ENCODE measurements at places on chromosomes 6 and 20.

DNA sequence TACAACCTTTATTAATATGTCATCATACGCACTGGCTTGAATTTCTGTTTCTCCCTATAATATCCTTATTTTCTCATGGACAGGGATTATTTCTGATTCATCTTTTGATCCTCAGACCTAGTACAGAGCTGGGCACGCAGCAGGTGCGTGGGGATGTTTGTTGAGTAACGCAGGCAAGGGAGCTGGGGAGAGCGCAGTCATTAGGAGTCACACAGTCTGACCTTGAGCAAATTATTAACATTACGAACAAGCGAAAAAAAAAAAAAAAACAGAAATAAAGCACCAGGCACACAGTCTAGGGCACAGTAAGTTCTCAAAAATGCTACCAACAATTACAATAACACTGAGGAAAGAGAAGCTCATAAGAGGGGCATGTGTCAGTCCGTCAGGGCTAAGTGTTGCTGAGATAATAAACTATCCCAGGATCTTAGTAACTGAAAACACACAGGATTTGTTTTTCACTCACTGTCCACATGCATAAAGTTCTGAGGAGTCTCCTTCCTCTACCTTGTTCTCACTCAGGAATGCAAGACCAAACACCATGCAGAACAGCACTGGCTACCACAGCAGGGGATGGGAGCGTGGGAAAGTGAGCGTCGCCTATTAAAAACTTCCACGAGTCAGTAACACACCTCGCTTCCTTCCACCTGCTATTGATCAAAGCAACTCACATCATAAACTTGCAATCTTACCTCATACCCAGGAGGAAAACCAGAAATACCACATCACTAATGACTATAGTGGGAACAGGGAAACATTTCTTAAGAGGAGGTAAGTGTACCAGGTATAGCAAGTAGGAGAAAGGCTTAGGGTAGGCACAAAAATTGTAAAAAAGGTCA is 56.9 kb downstream of the PDE10A start:
- H3K27me3 ChIP-seq: no peaks in the 10 kb centered on the region
- no peaks in the 10 kb centered on the region for H3K36me3 ChIP-seq
- H3K27ac ChIP-seq: no peak overlapping the region
- no peak overlapping the region for H3K4me3 ChIP-seq
- no peak for DNase-seq
- no peaks in the 10 kb centered on the region for H3K4me1 ChIP-seq

GRCh38 chr20:24695529-24696225 is 226.2 kb downstream of the SYNDIG1 start:
- no peak overlapping the region for H3K27ac ChIP-seq
- DNase-seq: no peak
- H3K4me1 ChIP-seq: no peaks in the 10 kb centered on the region
- H3K4me3 ChIP-seq: no peak overlapping the region
- H3K36me3 ChIP-seq: no peaks in the 10 kb centered on the region

- no peaks in the 10 kb centered on the region for H3K36me3 ChIP-seq
- H3K27me3 ChIP-seq: no peaks in the 10 kb centered on the region
- no peak overlapping the region for H3K4me3 ChIP-seq
- DNase-seq: no peak
- H3K27ac ChIP-seq: no peak overlapping the region
Observed at GRCh38 chr6:31110825-31111582, 1.4 kb downstream of the C6orf15 start.

DNA sequence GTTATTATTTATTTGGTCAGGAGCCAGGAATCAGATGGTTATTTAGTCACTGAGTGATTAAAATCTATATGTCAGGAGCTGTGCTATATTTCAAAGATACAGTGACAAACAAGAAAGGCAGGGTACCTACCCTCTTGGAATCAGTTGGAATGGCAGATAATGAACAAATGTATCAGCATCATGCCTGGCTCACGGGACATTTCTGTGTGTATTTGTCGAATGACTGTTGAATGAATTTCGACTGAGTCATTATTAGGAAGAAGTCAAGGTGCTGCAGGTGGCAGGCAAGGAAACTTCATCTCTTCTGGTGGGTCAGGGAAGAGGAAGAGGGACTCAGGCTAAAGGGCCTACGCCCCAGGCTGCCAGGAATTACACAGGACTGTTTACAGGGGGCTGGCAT is 13.6 kb downstream of the PKIG start:
- peaks cover 25% of the 10 kb centered on the region for H3K4me1 ChIP-seq
- no peaks in the 10 kb centered on the region for H3K27me3 ChIP-seq
- H3K36me3 ChIP-seq: peaks cover 7% of the 10 kb centered on the region
- no peak overlapping the region for H3K4me3 ChIP-seq

- DNase-seq: no peak
- H3K4me1 ChIP-seq: no peaks in the 10 kb centered on the region
- no peak overlapping the region for H3K27ac ChIP-seq
Observed at GRCh38 chr6:19551611-19552010, 285.6 kb upstream of the ID4 start.

GRCh38 chr20:60136645-60137401 is 178.6 kb downstream of the CDH26 start:
- no peak for DNase-seq
- no peak overlapping the region for H3K4me3 ChIP-seq
- no peaks in the 10 kb centered on the region for H3K4me1 ChIP-seq
- H3K36me3 ChIP-seq: no peaks in the 10 kb centered on the region
- no peaks in the 10 kb centered on the region for H3K27me3 ChIP-seq
- no peak overlapping the region for H3K27ac ChIP-seq

DNA sequence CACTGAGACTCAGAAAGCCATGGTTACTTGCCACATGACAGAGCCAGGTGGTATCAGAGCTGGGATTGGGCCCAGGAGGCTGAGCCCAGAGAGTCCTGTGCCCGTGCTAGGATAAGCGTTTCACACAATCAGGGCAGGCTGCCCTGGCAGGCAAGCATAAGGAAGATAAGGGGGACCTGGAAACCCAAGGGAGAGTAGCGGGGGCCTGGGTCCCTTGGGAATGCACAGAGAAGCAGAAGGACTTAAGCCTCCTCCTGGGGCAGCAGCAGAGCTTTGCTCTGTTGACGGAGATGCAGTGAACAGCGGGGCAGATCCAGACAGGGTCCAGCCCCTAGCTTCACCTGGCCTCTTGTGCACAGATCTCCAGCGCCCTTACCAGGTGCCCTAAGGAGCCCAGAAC is 8.7 kb downstream of the TRIB3 start:
- no peak overlapping the region for H3K27ac ChIP-seq
- peaks cover 52% of the 10 kb centered on the region for H3K36me3 ChIP-seq
- no peak overlapping the region for H3K4me3 ChIP-seq
- H3K27me3 ChIP-seq: no peaks in the 10 kb centered on the region

GRCh38 chr20:57325632-57326356 is 3.8 kb upstream of the SPO11 start:
- no peak overlapping the region for H3K4me3 ChIP-seq
- DNase-seq: no peak
- peaks cover 10% of the 10 kb centered on the region for H3K27me3 ChIP-seq
- no peaks in the 10 kb centered on the region for H3K36me3 ChIP-seq
- no peak overlapping the region for H3K27ac ChIP-seq

GRCh38 chr6:137414599-137414998 is 79.6 kb downstream of the OLIG3 start:
- peaks cover 9% of the 10 kb centered on the region for H3K27me3 ChIP-seq
- H3K4me3 ChIP-seq: no peak overlapping the region
- no peak for DNase-seq
- H3K4me1 ChIP-seq: 0 out of 2 replicates have a peak, but pooled peaks cover 3% of the 10 kb centered on the region

- H3K4me3 ChIP-seq: no peak overlapping the region
- no peaks in the 10 kb centered on the region for H3K36me3 ChIP-seq
- DNase-seq: no peak
- no peak overlapping the region for H3K27ac ChIP-seq
Observed at GRCh38 chr6:147834084-147834776, 325.7 kb downstream of the SAMD5 start.

GRCh38 chr6:337805-338368 is 45.6 kb downstream of the DUSP22 start:
- no peaks in the 10 kb centered on the region for H3K27me3 ChIP-seq
- H3K4me3 ChIP-seq: no peak overlapping the region
- H3K4me1 ChIP-seq: peaks cover 32% of the 10 kb centered on the region
- no peak for DNase-seq
- no peak overlapping the region for H3K27ac ChIP-seq
- no peaks in the 10 kb centered on the region for H3K36me3 ChIP-seq

- no peaks in the 10 kb centered on the region for H3K36me3 ChIP-seq
- H3K4me3 ChIP-seq: no peak overlapping the region
- no peaks in the 10 kb centered on the region for H3K4me1 ChIP-seq
- H3K27me3 ChIP-seq: peaks cover 14% of the 10 kb centered on the region
- no peak for DNase-seq
Observed at GRCh38 chr20:57819691-57820380, 110.0 kb upstream of the PMEPA1 start.

DNA sequence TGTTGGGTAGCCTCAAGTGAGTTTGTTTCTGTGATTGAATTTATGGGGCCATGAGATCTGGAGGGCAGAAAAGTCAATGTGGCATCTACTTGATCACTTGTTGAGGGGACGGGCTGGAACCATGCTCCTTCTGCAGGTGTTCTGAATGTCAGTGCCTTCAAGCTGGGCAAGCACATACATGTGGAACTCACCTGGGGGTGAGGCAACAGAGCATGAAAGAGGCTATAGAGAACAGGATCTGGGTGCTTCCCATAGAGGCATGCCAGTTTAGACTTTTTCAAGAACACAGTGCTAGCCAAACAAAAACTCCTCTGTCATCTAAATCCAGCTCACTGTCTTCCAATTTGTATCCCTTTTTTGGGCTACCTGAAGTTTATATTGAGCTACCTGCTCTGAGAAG is 77.8 kb upstream of the SLC35B3 start:
- no peaks in the 10 kb centered on the region for H3K36me3 ChIP-seq
- H3K27me3 ChIP-seq: no peaks in the 10 kb centered on the region
- no peaks in the 10 kb centered on the region for H3K4me1 ChIP-seq

GRCh38 chr6:131552572-131552971 is 20.5 kb upstream of the ARG1 start:
- DNase-seq: no peak
- peaks cover 3% of the 10 kb centered on the region for H3K27me3 ChIP-seq
- no peaks in the 10 kb centered on the region for H3K4me1 ChIP-seq
- no peak overlapping the region for H3K27ac ChIP-seq
- no peaks in the 10 kb centered on the region for H3K36me3 ChIP-seq

DNA sequence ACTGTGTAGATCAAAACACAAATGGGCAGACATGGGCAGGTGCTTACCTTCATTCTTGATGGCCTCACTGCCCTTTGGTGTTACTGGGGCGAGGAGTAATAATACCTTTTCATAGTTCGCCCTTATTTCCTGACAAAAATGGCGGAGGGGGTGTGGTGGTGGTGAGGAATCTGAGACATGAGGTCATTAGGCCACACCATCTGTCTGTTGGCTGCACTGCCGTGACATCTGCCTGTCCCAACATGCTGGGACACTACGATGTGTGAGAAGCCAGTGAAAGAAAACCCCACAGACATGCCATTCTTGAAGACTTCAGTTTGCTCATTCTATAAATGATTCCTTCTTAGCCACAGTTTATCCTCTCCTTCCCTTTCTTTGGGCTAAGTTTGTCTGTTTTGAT is 13.4 kb upstream of the MAPRE1 start:
- peaks cover 18% of the 10 kb centered on the region for H3K36me3 ChIP-seq
- no peaks in the 10 kb centered on the region for H3K4me1 ChIP-seq
- H3K4me3 ChIP-seq: no peak overlapping the region
- DNase-seq: no peak
- H3K27me3 ChIP-seq: no peaks in the 10 kb centered on the region
- no peak overlapping the region for H3K27ac ChIP-seq

- peaks cover 9% of the 10 kb centered on the region for H3K27me3 ChIP-seq
- no peak overlapping the region for H3K4me3 ChIP-seq
- no peaks in the 10 kb centered on the region for H3K36me3 ChIP-seq
Observed at GRCh38 chr6:38982470-38982869, 66.1 kb upstream of the GLP1R start.

- H3K4me1 ChIP-seq: peaks cover 17% of the 10 kb centered on the region
- no peak overlapping the region for H3K27ac ChIP-seq
- peak overlapping the region; percentile 51 for H3K4me3 ChIP-seq
Observed at GRCh38 chr6:105991561-105992314, 94.4 kb upstream of the PRDM1 start.

DNA sequence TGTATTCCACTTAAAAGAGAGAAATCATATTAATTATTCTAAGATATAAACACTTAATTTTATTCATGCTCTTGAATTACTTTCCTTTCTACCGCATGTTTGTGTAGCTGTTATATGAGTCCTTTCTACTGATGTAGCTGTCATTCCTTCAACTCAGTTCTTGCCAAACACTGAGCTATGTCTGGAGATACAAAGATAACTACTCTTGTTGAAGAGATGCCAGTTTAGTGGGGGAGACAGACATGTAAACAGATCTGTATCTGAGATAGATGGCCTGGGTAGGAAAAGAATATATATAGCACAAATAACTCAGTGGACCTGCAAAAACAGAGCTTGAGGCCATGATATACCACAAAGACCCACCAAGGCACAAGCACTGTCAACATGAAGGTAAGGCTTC is 157.3 kb downstream of the BTBD9 start:
- H3K4me3 ChIP-seq: no peak overlapping the region
- no peak overlapping the region for H3K27ac ChIP-seq
- H3K36me3 ChIP-seq: no peaks in the 10 kb centered on the region
- DNase-seq: no peak
- no peaks in the 10 kb centered on the region for H3K27me3 ChIP-seq
- H3K4me1 ChIP-seq: no peaks in the 10 kb centered on the region

DNA sequence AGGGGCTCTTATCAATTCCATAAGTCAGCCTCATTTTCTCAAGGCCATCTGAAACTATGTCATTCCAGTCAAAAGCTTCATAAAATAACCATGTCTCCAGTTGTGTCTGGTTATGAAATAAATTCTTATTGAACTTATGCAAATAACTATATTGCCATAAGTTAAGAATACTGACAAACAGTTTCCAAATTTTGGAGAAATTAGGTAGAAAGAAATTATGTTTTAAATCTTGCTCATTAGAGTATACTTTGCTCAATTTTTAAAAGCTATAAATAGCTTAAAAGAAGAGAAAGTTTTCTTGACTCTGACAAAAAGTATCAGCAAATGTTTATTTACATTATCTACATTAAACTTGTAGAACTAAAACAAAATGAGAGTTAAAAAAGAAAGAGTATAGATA is 63.0 kb upstream of the MRAP2 start:
- H3K27ac ChIP-seq: no peak overlapping the region
- no peaks in the 10 kb centered on the region for H3K4me1 ChIP-seq
- H3K27me3 ChIP-seq: no peaks in the 10 kb centered on the region

- no peak overlapping the region for H3K4me3 ChIP-seq
- DNase-seq: no peak
Observed at GRCh38 chr6:158621694-158622544, 22.6 kb downstream of the DYNLT1 start.

DNA sequence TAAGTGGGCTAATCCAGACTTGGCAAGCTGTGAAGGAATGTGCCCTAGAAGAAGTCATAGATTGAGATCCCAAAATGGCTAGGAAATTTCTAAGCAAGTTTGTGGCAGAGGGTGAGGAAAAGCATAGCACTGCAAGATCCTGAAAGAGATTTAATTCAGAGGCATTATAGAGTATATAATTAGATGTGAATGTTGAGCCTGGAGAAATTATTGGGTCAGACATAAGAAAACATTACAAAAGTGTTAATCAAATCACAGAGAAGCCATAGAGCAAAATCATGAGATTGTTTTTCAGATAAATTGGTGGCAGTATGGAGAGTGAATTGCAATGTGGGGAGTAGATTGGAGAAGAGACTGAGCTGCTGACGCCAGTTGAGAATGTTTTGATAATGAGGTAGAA is 90.0 kb downstream of the CD2AP start:
- H3K4me1 ChIP-seq: no peaks in the 10 kb centered on the region
- H3K27ac ChIP-seq: no peak overlapping the region
- no peak overlapping the region for H3K4me3 ChIP-seq

- H3K27me3 ChIP-seq: peaks cover 11% of the 10 kb centered on the region
- no peak overlapping the region for H3K27ac ChIP-seq
- H3K4me3 ChIP-seq: no peak overlapping the region
- DNase-seq: peak; percentile 68
- H3K36me3 ChIP-seq: no peaks in the 10 kb centered on the region
Observed at GRCh38 chr6:108113557-108114519, 39.3 kb upstream of the OSTM1 start.

Measured in SJSA1 (cell line).